ENCODE measurements at places on chromosomes 2 and 18. TPM values are rescaled to one million over a fixed set of nuclear protein-coding genes. Genes with fewer than 3 reads are reported as not detected.
A peak's percentile ranks its signal among the peaks of the same experiment; 100 is the strongest.

Gene CENPA
- total RNA-seq, result not detected

Gene IGFBP2
- 131 TPM for total RNA-seq

Gene SLC4A3
- total RNA-seq, result 4.6 TPM

- no peak for DNase-seq
Measured at GRCh38 chr18:43238429-43238828, 38.9 kb downstream of the SYT4 start.

- no peak for DNase-seq
Measured at GRCh38 chr18:72329533-72329932, 214.6 kb downstream of the CBLN2 start.

Gene PXDN
- total RNA-seq, result 42.4 TPM

DNA sequence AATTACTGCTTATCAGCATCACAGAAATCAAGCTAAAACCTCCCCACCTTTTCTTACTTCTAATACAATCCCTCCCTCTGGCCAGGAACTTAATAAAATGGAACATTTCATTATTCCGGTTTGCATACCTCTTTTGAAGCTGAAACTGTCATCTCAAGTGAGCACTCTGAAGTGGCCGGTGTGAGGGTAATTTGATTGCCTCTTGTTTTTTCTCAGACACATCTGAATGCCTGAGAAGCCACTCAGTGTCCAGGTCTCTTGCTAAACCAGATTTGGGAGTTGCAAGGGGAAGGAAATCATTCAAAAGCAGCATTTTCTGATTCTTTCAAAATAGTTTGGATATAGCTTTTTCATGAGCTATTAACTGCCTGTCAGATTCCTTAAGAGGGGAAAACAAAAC is 190.3 kb downstream of the C1D start:
- DNase-seq, result no peak

- peak; percentile 9 for DNase-seq
Measured at GRCh38 chr2:96083064-96083939, 33.1 kb downstream of the ADRA2B start.

Gene ICOS
- 0.64 TPM for total RNA-seq

Gene RPRM
- 4.0 TPM for total RNA-seq

DNA sequence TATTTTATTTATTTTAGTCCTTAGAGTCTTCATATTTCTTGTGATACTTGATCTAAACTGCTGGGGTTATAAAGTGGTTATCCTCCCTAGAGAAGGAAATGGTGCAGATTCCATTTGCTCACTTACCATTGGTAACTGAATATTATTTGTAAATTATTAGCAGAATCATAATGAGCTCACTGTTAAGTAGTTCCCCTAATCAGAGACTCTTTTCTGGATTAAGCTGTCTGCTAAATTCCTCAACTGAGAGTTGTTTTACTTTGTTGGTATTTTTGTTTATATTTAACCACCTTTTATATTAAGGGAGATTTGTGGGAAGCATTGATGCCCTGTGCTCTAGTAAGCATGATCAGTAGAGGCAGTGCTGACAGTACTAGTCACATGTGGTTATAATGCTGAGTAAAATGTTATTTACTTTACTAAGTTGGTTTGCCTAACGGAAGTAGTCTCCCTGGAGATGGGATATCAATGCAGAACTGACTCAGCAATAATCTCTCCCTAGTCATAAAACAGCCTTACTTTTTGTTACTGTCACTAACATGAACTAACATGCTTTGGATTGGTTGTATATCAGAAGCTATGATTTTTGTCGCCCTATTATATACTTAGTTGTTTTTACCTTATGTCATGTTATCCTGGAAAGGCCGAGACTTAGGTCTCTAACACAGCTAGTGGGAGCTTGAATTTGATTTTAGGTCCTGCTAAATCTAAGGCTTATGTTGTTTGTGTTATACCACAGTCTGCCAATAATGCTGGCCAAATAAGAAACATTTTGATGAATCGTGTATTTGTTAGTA is 166.7 kb downstream of the MCFD2 start:
- DNase-seq, result no peak

GRCh38 chr2:6184532-6185292 is 492.5 kb downstream of the SOX11 start:
- no peak for DNase-seq

GRCh38 chr2:21369787-21370186 is 246.0 kb downstream of the TDRD15 start:
- no peak for DNase-seq

Data from breast epithelium (tissue), 4 donors.